ENCODE measurements at places on chromosomes 6 and 20.

GRCh38 chr6:41153451-41153850, 696 bp downstream of the TREML1 start:
- no peak for DNase-seq

DNA sequence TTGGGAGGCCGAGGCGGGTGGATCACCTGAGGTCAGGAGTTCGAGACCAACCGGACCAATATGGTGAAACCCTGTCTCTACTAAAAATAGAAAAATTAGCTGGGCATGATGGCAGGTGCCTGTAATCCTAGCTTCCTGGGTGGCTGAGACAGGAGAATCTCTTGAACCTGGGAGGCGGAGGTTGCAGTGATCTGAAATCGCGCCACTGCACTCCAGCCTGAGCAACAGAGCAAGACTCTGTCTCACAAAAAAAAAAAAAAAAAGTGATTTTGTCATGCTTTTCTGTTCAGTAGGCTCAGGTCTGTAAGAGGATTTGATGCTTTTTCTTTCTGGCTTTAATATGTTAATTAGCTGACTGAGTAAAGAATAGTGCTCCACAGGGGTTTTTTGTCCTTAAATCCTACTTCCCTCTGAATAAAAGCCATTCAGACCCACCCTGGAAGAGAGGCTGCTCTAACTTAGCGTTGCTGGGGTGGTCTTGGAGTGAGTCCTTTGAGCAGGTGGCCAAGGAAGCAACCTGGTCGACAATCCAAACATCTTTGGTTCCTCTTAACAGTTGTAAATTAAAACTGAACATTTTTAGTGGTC, 19.0 kb downstream of the MCM8 start:
- DNase-seq, result no peak

DNA sequence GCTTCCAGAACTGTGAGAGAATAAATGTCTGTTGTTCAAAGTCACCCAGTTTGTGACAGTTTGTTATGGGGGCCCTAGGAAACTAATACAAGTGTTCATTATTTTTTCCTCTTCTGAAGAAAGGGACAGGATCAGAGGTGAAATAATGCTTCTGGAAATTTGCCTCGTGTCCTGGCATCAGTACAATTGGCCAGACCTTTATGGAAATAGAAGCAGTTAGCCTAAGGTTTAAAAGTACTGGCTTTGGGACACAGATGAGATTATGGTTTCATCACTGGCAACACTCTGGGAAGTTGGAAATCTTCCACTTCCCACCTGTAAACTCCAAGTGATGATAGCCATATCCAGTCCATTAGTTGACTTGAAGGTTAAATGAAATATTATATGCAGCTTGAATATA, 88.7 kb downstream of the PLCB1 start:
- no peak for DNase-seq

DNA sequence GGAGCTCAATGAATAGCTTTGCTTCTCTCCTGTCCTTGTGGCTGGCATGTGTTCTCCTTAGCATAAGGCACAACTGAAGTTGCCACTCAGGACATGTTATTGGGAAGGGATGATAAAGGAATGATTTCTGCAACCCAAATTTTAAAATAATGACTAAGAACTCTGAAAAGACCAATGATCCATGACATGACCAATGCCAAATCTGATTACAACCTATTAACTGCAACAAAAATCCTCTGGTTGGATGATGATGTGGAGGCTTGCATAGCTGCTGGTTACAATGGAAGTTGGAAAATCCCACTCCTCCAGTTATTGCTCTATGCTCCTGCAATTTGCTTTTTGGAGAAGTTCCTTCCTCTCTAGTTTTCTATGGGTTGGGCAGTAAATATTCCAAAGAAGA, 63.4 kb upstream of the FBXL4 start:
- no peak for DNase-seq

GRCh38 chr20:23115822-23116221, 29.7 kb upstream of the CD93 start:
- no peak for DNase-seq

- no peak for DNase-seq
Observed at GRCh38 chr6:53258774-53259155, 90.0 kb downstream of the ELOVL5 start.

- no peak for DNase-seq
Observed at GRCh38 chr6:35363293-35363750, 21.0 kb downstream of the PPARD start.

- no peak for DNase-seq
Observed at GRCh38 chr20:57524511-57525176, at the start of gene CTCFL. Gene CTCFL, minus strand, starts transcription at chr20:57525140. Its CDS starts 935 bp downstream, at chr20:57524205.

DNA sequence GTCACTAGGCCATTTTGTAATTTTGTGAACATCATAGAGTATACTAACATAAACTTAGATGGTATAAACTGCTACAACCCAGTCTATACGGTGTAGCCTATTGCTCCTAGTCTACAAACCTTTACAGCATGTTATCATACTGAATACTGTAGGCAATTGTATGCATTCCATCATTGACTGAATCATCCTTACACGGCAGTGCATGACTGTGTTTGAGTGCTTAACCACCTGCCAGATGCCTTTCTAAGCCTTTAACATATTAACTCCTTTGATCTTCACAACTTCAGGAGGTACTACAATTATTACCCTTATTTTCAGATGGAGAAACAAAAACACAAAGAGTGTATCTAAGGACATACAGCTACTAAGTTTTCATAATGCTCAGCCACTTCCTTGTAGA, 14.0 kb downstream of the DPPA5 start:
- no peak for DNase-seq

GRCh38 chr6:133805876-133806275, 83.0 kb upstream of the TCF21 start:
- DNase-seq, result no peak

- DNase-seq, result no peak
Observed at GRCh38 chr6:156617941-156618340, 159.2 kb upstream of the ARID1B start.

DNA sequence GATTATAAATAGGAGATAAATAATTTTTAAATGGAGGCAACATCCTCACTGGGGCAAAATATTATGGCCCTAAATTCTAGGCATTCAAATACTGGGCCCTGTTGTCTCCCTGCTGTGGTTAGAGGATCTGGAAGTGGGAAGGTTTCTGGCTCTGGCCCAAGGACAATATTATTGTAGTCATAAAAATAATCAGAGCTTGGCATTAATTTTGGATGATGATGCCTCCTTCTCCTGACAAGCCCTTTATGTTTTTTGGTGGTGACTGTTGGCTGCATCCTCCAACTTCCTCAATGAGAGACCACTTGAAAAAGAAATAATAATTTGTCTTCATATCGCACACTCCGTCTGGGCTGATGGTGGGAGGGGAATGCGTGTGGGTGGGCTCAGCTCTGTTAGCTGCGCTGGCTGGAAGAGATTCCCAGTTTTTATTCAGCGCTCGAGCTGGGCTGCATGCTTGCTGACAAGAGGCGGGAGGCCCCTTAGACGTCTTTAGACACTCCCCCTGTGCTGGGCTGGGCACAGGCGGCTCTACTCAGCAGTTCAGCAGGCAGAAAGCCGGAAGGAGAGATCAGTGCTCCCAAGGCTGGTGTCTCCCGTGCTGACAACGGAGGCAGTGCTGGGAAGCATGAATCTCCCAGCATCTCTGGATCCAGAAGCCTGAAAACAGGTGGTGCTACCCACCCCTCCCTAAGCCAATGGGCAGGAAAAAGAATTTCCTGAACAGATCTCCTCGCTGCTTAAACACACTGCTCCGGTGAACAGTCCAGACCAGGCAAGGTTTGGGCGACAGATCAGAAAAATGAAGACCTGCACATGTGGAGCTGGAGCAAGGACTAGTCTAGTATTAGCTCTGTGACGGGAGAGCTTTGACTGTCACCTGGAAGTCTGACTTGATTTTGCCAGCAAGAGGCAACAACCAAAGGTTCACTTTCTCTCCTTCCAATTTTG, 97.7 kb downstream of the SYCP2 start:
- DNase-seq, result no peak

DNA sequence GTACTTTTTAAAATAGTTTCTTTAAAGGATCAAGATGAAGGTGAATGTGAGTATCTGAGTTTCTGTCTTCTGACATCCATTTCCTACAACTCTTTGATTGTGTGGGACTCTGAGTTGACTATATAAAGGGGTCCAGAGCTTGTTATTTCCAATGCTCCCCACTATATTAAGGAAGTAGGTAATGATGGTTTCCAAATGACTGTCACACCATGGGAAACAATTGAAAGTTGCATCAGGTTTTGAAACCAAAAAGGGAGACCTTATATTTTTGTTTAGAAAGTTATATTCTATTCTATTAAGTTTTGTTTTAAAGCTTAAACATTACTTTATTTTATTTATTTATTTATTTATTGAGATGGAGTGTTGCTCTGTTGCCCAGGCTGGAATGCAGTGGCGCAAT, 11.2 kb downstream of the CASS4 start:
- no peak for DNase-seq

DNA sequence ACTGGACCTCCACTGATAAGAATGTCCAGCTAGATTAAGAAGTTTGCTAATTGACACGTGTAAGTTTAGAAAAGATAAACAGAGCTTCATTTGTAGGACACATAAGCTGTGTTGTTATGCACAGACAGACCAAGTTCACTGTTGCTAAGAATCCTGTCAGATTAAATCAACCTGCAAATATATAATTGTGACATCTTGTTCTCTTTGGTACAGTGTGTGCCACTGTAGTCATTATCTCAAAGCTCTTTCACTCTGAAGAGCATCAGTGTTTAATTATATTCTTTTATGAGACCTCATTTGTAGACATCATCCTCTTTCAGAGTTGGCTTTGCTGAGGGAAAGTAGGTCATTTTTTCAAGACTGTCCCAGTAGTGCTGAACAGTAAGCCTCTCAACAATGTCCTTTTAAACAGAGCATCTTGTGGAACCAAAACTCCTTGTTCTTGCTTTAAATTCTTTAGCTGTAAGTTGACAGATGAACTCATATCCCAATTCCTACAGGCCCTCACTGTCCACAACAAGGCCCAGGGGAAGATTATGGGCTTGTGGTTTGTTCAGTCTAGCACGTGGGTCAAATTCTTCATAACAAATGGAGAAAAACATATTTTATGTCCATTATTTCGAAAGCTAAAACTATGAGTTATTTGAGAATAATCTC, 252.4 kb downstream of the HDGFL1 start:
- no peak for DNase-seq

- DNase-seq, result no peak
Observed at GRCh38 chr20:34061695-34062094, 50.3 kb downstream of the EIF2S2 start.

DNA sequence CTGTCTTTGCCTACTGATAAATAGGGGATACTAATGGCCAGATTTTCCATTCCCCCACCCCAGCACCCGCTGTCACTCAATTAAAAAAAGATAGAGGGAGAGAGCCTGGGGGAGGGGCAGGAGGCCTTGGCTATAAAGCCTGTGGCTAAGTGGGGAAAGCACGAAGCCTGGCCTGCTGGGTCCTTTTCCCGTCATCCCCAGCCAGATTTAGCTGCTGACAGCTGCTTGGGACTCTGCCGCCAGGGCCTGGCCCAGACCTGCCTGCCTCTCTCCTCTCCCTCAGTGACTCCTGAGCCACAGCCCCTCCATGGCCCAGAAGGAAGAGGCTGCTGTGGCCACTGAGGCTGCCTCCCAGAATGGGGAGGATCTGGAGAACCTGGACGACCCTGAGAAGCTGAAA, at the start of gene APOBEC2:
TSS of gene APOBEC2 (plus strand) at position 162 of the 400 bp plus-strand sequence. CDS start at position 308, 146 bp downstream.
- no peak for DNase-seq

DNA sequence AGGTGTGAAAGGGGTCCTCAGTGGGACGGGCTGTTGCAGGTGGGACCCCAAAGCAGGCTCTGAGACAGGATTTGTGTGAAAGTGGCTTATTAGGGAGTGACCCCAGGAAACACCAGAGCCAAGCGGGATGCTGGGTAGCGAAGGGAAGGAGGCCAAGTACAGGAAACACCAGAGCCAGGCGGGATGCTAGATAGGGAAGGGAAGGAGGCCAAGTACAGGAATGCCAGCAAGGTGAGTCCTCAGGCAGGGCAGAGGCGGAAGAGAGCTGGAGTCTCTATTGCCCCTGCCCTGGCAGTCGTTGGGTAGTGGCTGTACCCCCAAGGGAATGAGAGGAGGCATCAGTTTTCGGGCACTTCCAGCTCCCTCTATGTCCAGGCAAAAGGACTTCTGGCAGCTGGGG, 30.5 kb upstream of the TGM2 start:
- DNase-seq, result no peak

All from NCI-H460 (cell line).